Hematopoietic multipotent progenitor cell treated with erythropoietin and hydrocortisone succinate and interleukin-3 and kit ligand, for 15 days (in vitro differentiated cells): ENCODE measurements at places on chromosomes 13 and 19.

DNA sequence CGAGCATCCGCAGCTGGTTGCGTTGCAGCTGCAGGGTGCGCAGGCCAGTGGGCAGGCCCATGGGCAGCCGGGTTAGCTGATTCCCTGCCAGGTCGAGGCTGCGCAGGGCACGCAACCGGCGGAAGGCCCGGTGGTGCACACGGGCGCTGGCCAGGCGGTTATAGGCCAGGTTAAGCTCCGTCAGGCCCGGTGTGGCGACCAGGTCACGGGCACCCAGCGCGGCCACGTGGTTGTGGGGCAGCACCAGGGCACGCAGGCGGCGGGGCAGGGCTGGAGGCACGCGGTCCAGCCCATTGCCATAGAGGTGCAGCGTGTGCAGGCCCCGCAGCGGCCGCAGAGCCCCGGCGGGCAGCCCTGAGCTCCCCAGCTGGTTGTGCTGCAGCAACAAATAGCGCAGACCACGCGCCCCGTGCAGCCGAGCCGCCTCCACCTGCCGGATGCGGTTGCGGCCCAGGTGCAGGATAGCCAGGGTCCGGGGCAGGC, 5.3 kb downstream of the PODNL1 start:
- no peak for DNase-seq

GRCh38 chr19:44113784-44114390, 688 bp downstream of the ZNF225 start:
- no peak for DNase-seq

GRCh38 chr13:99723878-99724277, 222.6 kb downstream of the TM9SF2 start:
- DNase-seq: no peak

DNA sequence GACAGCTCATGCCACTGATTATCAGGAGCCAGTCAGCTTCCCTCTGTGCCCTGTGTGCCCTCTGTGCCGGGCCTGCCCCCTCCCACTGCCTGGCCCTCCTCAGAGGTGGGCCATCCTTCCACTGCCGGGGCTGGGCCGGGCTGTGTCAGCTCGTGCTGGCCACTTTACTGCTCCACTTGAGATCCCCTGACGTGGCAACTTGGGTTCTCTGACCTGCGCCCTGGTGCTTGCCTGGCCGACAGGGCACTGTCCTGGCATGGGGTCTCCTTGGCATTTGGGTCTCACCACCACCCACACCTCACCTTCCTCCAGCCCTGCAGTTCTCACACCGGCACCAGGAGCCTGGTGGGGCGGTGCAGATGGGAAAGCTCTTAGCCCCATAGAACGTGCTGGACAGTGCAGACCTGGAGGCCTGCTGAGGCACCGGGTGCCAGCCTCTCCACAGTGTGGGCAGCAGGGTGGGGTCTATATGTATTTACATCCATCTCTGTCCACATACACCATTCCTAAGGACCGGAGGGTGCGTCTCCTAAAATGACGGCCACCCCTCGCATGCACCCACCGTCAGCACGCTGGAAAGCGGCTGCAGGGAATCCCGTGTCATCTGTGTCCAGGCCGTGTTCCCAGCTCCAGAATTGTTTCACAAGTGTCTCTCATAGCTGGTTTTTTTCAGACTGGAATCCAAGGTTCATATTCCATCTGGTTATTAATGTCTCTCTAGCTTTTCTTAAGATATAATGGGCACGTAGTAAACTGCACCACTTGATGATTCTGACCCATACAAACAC, 11.8 kb downstream of the DAZAP1 start:
- no peak for DNase-seq

GRCh38 chr13:99883805-99884204, 87.8 kb downstream of the ZIC5 start:
- DNase-seq: no peak

- no peak for DNase-seq
Observed at GRCh38 chr19:29806098-29806866, 5.5 kb upstream of the CCNE1 start.

GRCh38 chr13:114145722-114146121, 13.3 kb upstream of the RASA3 start:
- no peak for DNase-seq

DNA sequence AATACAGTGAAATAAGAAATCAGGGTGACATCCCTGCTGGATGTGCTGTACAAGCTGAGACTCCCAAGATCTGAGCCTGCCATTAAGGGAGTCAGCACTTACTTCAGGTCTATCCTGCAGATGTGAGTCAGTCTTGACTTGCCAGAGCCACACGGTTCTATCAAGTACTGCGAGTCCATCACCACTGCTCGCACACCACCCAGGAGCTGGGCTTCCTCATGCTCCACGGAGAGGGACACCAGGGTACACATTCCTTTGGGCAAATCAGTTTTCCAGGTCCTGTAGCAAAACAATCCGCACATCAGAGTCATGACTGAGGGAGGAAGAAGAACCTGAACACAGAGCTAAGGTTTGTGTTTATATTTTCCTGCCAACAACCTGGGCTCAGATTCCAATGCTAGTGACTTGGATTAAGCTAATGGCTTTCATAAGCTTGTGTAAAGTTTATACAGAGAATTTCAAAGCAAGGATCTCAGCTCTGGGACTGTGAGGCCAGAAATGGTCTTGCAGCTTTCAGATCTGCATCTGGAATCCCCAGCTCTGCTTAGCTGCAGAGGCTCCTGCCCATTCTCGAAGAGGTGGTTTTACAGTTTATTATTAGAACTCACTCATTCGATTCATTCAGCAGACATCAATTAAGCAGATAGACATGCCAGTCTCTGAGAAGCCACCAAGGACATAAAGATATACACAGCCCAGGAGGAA, 90.6 kb downstream of the KL start:
- DNase-seq: no peak

- no peak for DNase-seq
Observed at GRCh38 chr13:29323954-29324353, 271.5 kb downstream of the SLC7A1 start.
